ENCODE measurements at places on chromosomes 4 and X.

DNA sequence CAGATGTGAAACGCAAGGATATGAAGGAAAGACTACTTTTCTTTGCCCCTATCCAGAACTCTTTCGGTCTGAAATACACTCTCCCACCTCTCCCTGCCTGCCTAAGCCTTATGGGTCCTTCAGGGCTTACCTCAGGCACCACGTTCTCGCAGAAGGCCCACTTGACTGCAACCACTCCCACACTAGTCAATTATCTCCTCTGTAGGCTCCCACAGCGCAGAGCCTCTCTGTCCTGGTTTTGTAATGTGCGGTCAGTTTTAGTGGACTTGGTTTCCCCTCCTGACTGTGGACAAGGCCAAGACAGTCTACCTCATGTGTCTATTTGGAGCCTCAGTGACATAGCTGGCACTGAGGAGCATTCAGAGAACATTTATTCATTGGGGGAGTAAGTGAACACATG, 11.1 kb downstream of the CNGA2 start:
- DNase-seq, result no peak

DNA sequence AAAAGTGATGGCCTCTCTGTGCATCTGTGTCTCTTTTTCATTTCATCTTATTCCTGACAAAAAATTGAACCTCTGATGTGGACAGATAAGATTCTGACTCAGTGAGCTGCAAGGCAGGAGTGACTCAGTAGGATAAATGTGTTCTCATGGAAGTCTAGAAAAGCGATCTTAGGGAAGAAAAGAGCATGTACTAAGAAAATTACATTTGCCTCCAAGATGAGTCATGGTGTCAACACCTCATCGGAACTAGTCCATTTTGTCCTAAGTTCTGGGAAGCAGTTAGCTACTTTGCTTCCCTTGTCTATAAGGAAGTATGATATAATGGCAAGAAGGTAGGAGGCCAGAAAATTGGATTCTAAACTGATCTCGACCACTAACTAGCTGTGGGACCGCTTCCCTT, 83.5 kb upstream of the AFF2 start:
- DNase-seq, result peak; percentile 64

DNA sequence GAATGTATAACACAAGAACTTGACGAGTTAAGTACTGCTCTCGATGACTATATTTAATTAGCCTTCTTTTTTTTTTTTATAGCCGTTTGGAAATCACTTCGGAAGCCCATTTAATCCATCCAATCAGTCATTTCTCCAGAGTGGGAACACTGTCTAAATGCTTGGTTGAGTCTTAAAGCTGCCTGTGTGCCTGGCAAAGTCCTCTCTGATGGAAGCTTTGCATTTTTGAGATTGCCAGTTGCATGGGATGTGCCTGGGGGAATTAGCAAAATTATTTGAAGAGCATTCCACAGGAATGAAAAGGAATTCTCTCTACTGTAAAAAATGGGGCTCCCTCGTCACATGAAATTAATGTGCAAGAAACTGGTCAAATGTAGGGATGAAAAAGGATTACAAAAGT, 398.8 kb upstream of the RPS6KA3 start:
- no peak for DNase-seq

DNA sequence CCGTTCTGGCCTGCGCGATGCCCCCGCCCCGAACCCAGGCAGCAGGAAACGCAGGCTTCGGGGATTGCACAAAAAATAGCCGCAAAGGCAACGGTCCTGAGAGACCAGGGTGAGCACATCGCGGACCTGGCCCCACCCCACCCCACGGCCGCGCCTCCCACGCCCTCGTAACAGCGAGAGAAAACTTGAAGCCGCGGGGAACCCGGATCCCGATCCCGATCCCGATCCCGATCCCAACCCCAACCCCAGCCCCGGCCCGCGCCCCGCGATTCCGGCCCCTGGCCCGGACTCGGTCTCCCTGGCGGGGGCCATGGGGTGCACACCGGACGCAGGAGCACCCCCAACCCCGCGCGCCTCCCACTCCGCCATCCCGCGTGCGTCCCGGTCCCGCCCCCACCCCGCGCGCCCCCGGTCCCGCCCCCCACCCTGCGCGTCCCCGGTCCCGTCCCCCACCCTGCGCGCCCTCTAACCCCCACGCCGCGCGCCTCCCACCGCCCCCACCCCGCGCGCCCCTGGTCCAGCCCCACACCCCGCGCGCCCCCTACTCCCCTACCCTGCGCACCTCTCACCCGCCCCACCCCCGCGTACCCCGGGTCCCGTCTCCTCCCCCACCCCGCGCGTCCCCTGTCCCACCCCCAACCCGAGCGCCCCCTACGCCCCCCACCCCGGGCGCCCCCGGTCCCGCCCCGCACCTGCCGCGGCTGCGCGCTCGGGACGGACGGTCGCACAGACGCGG, 29.0 kb downstream of the NOP14 start:
- DNase-seq, result peak; percentile 25

- no peak for DNase-seq
These were observed 120.2 kb upstream of the PSAPL1 start for GRCh38 chr4:7554905-7555304.

GRCh38 chrX:23103546-23103945, 103.8 kb downstream of the DDX53 start:
- DNase-seq, result no peak

Data from astrocyte of the spinal cord (primary cell).